ENCODE measurements at places on chromosomes 4 and X.

DNA sequence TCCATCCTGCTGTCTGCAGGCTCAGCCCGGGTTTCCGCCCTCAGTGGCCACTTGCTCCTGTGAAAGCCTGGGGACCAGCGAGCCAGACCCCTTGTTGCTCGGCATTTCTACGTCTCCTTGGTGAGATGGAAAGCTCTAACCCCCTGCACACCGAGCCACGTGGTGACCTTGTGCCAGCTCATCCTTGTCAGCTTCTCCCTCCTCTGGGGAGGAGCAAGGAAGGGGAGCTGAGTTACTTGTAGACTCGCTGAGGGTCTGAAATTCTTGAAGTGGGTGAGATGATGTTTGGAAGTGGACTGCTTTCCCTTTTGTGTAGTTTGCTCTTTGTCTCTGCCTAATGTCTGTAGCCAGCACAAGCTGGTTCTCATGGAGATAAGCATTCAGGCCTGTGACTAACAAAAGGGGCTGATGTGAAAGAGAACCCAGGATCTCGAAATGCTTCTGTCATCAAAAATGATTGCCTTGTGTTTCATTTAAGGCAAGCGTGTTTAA is 29.3 kb downstream of the RGS12 start:
- DNase-seq: no peak

- no peak for DNase-seq
Measured at GRCh38 chrX:50704360-50704759, 109.6 kb downstream of the SHROOM4 start.

DNA sequence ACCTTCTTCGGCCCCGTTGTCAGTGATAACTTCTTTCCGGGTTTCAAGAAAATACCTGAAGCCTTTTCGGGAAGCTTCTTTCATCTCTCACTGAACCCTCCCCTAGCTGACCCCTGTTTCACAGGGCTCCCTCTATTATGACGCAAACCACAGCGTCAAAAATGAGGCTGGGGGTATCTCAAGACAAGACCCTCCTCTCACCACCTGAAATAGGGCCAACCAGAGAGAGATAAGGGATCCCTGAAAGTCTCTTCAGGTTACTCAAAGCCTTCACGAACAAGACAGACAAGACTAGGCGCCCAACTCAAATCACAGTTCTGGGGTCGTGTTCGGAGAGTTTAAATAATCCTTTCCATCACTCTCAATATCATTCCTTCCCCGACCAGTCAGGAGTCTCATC is 1.2 kb downstream of the PHF8 start:
- no peak for DNase-seq

- no peak for DNase-seq
Measured at GRCh38 chr4:139676913-139677585, 11.4 kb downstream of the MGST2 start.

GRCh38 chrX:120361764-120362305 is at the start of gene ATP1B4:
Gene ATP1B4 (plus strand): TSS chrX:120362089. CDS start chrX:120362169, 80 bp downstream.
- DNase-seq: no peak

DNA sequence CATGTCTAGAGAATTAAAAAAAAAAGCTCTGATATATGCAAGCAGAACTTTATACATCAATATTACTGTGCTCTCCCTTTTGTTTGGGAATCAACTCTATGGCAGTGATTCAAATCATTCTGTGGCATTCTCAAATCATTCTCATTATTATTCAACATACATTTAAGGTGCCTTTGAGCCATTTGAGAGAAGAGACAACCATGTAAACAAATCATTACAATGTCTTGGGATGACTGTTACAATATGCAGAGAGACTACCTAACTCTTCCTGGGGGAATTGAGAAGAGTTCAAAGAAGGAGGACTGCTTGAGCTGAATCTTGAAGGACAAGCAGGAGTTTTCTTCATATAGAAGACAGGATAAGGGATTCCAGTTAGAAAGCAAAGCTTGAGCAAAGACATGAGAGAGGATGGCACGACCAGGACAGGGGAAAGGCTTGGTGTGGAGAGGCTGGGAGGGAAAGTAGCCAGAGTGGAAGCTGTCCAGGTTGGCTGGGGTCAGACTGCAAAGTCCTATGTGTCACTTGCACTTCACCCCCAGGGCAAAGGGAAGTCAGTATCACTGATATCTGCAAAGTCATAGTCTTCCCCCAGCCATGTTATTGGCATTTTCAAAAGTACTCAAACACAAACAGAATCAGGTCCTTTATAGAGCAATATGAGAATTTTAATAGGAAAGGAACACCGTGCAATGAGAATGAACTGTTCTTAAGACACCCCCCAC is 9.0 kb downstream of the SEC24D start:
- DNase-seq: peak; percentile 35

- DNase-seq: no peak
Measured at GRCh38 chr4:186759990-186760389, 36.3 kb upstream of the FAT1 start.

GRCh38 chr4:174592985-174593335 is 70.7 kb upstream of the HPGD start:
- DNase-seq: no peak

DNA sequence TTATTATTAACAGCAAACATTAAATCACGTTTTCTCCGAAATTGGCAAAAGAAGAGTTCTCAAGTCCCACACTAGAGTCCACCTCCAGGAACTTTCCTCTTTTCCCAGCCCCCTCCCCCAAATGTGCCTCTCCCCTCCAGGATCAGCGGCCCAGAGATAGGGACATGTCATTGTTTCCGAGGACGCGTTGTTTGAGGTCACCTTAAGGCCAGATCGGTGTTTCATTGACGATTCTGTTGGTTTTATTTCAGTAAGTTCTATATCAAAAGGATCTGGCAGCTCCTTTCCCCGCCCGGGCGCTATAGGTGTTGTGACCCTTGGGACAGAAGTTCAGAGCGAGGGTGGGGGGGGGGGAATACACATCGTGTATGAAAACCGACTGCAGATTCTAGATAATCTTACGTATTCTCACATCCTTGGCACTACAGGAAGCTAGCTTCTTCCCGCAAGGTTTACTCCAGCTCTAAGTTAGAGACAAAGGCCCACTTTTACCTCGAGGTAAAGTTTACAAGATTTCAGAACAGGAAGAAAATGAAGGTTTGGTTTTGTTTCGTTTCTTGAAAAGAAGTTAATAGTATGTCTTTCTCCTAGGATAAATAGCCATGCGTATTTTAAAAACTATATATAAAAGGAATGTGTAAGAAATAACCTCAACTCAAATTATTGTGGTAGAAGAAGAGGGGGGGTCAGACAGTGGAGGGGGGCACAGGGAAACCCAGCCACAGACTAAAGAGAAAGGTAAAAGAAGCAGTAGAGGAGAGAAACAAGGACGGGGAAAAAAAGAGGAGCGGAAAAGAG is 739 bp upstream of the MSX1 start:
- no peak for DNase-seq

DNA sequence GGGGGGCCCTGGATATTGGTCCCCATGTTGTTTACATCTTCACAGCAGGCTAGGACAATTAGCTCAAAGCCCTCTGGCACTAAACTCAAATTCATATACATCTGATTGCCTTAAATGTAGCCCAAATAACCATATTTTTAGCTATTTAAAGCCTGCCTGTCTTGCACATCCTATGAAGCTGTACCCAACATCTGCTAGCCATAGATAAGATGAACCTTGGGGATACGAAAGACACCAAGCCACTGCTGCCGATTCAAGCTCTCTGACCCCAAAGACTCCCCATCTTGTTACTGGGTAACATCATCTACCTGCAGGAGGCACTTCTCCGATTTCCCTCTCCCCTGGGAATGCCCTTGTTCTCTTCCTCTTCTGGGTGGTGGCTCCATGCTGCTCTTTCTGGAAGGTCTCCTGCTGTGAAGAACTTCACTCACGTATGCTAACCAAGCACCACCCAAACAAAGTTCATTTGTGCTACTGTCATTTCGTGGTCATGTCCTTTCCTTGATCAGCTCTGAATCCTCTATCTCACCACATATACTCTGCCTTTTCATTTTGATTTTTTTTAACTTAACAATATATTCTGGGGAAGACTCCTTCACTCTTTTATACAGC is 107.7 kb upstream of the ATXN3L start:
- DNase-seq: no peak

DNA sequence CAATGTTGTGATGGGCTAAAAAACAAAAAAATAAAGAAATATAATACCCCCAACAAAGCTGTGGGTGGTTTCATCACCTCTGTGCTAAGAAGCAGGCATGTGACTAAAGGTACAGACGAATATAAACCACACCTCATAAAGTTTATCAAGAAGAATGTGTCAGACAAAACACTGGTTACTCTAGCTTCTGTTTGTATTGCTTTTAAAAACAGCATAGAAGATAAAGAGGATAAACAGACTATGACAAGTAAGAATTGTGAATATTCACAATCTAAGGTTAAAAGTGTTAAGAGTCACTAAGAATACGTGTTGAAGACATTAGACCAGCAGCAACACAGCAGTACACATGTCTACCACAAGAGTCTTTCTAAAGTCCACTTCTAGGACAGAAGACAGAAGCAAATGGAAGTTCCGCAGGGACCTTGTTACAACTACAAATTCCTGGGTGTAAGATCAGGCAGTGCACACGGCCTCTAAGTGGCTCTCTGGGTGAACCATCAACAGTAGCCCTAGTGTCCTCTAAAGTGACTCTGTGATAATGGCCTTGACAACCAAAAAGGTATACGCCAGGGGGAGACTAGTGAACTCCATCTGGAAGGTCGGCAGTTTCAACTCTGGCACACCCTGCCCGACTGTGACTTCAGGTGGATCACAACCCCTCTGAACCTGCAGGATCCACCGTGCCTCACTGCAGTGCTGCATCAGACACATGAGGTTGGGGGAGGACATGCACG is 8.3 kb upstream of the FGFBP2 start:
- no peak for DNase-seq

DNA sequence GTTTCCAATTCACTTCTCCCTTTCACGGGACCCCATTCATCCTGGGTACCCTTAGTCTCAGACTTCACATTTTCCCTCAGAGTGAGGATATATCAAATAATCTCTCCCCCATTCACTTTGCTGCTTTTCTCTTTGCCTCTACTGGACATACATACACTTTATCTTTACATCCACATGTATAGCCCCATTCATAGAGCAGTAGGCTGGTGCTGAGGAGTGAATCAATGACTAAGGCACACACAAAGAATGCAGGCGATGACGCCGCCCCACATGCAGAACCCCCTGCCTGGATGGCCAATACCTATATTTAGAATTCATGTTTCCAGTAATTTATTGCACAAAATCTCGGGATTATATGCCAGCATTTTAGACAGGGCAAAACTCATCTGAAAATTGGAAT is 554.3 kb upstream of the TENM3 start:
- DNase-seq: no peak

DNA sequence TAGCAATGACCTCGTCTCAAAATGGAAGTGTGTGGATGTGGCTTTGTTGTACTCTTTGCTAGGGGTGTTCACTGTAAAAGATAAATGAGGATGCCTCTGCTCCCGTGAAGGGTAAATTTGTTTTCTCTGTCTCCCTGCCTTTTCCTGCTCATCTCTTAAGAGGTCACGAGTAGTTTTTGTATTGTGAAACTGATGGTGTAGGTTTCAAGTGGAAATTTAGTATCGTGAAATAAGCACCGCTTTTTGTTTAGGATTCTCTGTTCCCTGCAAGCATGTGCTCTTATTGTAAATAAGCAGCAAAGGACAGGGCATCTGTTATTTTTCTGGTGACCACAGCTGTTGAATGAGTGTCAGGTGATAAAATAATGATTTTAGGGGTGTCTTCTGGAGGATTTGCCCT is 104.6 kb downstream of the PHEX start:
- no peak for DNase-seq

- DNase-seq: no peak
Measured at GRCh38 chr4:74919783-74920182, 13.1 kb upstream of the PARM1 start.

DNA sequence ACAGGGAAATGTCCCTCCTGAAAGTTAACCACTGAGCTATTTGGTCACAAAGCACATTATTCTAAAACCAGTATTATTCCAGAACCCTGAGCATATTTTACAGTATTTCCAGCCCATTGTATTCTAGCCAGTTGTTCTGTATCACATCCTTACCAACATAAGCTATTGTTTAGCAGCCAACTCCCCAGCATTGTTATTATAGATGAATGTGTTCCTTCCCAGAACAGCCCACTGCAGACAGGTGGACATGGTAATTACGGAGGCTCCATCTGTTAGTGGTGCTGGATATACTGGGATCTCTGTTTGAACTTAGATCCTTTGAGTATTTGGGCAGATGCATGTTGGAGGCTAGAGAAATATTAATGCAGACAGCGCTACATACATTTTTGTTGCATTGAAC is 126.1 kb downstream of the MGST2 start:
- no peak for DNase-seq

- no peak for DNase-seq
Measured at GRCh38 chr4:139719381-139720101, 53.9 kb downstream of the MGST2 start.

DNA sequence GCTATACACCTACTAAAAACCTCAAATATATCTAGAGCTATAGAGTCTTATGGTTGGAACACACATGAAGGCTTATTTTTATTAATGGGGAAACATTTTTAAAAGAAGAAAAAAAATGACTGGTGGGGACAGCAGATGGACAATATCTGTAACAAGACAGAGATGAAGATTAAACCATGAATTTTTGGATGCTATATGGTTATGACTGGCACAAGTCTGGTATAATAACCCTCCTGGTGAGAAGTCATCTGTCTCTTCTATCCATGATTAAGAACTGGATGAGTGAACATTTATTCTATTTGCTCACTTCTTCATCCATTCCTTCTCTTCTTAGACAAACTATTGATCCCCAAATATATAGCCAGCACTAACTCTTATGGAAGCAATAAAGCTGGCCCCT is 104.4 kb downstream of the EFHC2 start:
- DNase-seq: no peak

- DNase-seq: no peak
Measured at GRCh38 chr4:168880811-168881595, 129.1 kb downstream of the CBR4 start.

- no peak for DNase-seq
Measured at GRCh38 chr4:141569141-141569540, 67.2 kb upstream of the IL15 start.

Data from activated CD4-positive, alpha-beta T cell treated with anti-CD3 and anti-CD28 coated beads, Interleukin-2, Interleukin-4, amounts not matched to agents 100 ng/mL and 50 ng/mL, durations not matched to agents 16 hours and 8 hours (primary cell).